ENCODE measurements at places on chromosomes 2 and 18. TPM values are rescaled to one million over a fixed set of nuclear protein-coding genes. Genes with fewer than 3 reads are reported as not detected.

DNA sequence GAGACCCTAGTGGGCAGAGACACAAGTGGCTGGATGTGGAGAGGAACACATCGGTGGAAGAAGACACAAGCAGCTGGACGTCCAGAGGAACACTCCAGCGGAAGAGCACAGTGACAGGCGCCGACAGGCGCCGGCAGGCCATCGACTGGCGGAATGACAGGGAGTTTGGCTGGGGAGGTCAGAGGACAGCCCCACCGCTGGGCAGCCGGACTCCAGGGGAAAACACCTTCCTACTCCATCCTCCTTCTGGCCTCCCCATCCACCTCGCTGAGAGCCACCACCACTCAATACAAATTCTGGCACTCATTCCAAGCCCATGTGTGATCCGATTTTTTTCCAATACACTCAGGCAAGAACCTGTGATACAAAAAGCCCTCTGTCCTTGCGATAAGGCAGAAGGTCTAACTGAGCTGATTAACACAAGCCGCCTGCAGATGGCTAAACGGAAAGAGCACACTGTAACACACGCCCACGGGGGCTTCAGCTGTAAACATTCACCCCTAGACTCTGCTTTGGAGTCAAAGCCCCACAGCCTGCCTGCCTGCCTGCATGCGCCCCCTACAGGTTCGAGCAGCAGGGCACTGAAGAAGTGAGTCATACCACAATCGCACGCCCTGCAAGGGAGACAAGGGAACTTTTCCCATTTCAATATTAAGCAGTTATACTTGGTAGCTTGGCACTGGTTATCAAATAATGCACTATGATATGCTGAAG lies 50.2 kb upstream of the LRP1B start:
- no peak for DNase-seq

DNA sequence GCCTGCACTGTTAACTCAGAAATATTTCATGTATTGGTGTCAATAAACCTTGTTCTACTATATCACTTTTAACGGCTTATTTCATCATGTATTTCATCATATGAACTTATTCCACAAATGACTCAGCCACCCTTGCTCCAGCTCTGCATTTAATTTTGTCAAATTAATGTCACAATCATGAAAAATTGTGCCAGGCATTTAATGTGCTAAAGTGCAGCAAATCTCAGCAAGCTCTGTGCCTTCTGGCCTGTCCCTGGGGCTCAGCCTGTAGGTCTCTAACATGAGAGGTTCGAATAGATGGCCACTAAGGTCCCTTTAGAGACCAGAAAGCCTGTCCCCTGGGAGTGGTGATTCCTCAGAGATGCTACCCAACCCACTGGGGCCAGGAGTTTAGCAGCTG lies 28.6 kb downstream of the BOD1L2 start:
- no peak for DNase-seq

DNA sequence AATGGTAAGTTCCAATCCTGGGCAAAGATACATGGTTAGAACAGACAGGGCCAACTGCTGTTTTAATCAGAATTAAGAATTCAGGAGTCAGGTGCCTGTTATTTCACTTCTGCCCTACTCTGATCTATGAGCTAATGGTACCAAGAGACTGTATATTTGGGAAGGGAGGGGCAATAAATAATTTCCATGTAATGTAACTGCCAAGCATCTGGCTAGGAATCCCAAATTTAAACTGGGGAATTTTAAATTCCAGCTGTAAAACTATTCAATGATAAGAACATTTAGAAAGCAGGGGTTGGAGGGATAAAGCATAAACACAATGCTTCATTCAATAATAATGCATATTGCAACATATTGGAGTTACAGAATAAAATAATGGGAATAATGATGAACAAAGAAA lies 49.7 kb downstream of the SCN7A start:
- no peak for DNase-seq

DNA sequence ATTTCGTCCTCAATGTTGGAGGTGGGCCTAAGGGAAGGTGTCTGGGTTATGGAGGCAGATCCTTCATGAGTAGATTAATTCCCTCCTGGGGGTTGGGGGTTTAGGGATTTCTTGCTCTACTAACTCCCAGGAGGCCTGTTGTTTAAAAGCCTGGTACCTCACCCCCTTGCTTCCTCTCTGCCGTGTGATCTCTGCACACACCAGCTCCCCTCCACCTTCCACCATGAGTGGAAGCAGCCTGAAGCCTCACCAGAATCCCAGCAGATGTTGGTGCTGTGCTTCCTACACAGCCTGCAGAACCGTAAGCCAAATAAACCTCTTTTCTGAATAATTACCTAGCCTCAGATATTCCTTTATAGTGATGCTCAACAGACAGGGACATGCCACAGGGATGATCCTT lies 141.5 kb downstream of the ZNF516 start:
- no peak for DNase-seq

GRCh38 chr2:29560566-29560965 lies 360.8 kb downstream of the ALK start:
- no peak for DNase-seq

- DNase-seq = no peak
Measured at GRCh38 chr2:173354073-173354581, 545 bp upstream of the CDCA7 start.

- no peak for DNase-seq
Measured at GRCh38 chr2:85655961-85656417, 12.0 kb downstream of the SFTPB start.

Gene PLGLB2
- total RNA-seq = 2.6 TPM

All from activated T-cell treated with anti-CD3 and anti-CD28 coated beads, Interleukin-2, amount 50 U/mL, for 72 hours (primary cell).